ENCODE measurements at places on chromosomes 1 and 21. TPM values are rescaled to one million over a fixed set of nuclear protein-coding genes. Genes with fewer than 3 reads are reported as not detected.
A peak's percentile ranks its signal among the peaks of the same experiment; 100 is the strongest.

CFAP107 gene
- not detected for total RNA-seq

DNA sequence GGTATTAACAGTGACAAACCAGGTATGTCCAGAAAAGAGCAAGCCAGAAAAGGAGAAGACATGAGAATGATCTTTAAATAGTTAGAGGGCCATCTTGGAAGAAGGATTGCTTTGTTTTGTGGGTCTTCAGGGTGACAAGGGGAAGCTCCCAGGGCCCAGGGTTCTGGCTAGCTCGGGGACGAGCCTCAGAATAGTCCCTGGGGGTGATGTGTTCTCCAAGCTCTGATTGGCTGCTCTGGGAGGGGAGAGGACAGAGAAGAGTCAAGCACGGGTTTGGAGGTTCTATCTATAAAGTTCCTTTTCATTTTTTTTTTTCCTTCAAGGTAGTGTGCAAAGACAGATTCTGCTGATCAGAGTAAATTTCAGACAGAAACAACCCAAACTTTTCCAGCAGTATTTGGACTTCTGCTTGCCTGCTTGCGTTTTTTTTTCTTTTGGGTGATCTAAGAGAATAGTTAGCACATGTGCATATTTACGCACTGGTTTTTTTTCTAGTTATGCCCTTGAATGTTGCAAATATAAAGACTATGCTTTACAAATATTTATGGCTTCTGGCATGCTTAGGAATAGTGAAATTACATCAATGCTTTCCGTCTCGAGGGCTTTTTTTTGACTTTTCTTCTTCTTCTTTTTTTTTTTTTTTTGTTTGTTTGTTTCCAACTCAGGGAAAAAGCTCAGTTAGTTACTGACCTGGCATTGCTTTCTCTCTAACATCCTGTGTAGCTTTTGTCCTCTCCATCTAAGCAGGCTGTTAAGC, 59.7 kb downstream of the ROR1 start:
- DNase-seq = no peak
- no peak overlapping the region for H3K27ac ChIP-seq
- H3K27me3 ChIP-seq = no peaks in the 10 kb centered on the region

DNA sequence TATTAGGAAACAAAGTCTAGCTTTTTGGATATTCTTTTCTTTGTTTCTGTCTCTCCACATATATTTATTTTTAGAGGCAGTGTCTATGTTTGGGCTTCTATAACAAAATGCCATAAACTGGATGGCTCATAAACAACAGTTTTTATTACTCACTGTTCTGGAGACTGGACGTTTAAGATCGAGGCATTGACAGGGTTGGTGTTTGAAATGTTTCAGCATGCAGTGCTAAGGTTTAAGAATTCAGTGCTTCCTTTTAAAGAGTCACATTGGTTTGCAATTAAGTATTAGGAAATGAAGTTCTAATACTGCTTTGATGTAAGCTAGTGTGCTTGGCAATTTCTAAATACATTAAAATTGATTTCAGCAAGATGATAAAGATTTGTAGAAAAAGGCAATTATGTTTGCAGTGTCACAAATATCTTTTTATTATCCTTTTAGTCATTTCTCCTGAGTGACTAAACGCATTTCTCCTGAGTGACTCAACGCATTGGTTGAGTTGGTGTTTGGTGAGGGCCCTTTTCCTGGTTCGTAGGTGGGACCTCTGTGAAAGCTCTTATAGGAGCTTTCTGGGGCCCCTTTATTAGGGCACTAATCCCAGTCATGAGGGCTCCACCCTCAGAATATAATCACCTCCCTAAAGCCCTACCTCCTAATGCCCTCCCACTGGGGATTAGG, 317.0 kb downstream of the USP25 start:
- DNase-seq = no peak
- no peaks in the 10 kb centered on the region for H3K27me3 ChIP-seq
- H3K36me3 ChIP-seq = no peaks in the 10 kb centered on the region

GRCh38 chr1:213761845-213762407, 225.8 kb upstream of the PROX1 start:
- no peak overlapping the region for H3K27ac ChIP-seq
- no peaks in the 10 kb centered on the region for H3K4me1 ChIP-seq
- no peaks in the 10 kb centered on the region for H3K27me3 ChIP-seq
- H3K36me3 ChIP-seq = no peaks in the 10 kb centered on the region

- no peaks in the 10 kb centered on the region for H3K36me3 ChIP-seq
- DNase-seq = no peak
- no peak overlapping the region for H3K27ac ChIP-seq
These were observed 29.3 kb downstream of the CAMK1G start for GRCh38 chr1:209612646-209613399.

MSH4 gene
- total RNA-seq = 0.78 TPM

PLXNA2 gene
- 5.4 TPM for total RNA-seq

GRCh38 chr1:109138358-109138757, 24.4 kb downstream of the ELAPOR1 start:
- no peaks in the 10 kb centered on the region for H3K4me1 ChIP-seq
- no peak overlapping the region for H3K27ac ChIP-seq
- H3K36me3 ChIP-seq = no peaks in the 10 kb centered on the region
- no peak for DNase-seq

DNA sequence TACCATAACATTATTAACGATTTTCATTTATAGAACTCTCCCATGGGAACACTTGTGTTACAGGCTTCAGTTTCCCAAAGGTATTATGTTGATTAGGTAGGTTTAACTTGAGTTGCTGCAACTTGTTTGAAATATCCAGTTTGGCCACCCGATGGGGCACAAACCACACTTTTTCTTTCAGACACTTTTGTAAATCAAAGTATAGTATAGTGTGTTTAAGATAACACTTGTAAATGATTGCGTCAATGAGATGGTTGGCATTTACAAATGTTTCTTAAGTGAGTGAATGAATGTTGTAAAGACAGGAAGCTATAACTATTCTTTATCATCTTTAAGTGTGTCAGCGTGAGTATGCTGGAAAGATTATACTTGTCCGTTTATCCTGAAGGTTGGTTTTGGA, 4.3 kb downstream of the XPR1 start:
- H3K36me3 ChIP-seq = no peaks in the 10 kb centered on the region
- peaks cover 12% of the 10 kb centered on the region for H3K4me1 ChIP-seq

DNA sequence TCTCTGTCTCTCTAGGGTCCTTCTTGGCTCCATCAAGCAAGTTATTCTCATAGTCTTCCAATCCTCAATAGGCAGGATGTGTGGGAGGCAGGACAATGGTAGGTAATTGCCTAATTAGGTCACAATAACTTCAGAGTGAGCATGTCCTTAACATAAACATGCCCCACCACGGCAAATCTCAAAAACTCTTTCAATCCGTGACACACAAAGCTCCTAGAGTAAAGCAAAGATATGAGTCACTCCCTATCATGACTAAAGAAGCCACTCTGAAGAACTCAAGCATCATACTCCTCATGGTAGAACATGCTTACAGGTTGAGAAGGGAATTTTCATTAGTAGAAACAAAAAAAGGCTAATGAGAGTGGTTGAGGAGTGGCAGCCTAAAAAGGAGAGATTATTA, 4.9 kb downstream of the HAO2 start:
- H3K36me3 ChIP-seq = no peaks in the 10 kb centered on the region
- no peak overlapping the region for H3K4me3 ChIP-seq
- no peaks in the 10 kb centered on the region for H3K27me3 ChIP-seq
- no peak for DNase-seq

- no peaks in the 10 kb centered on the region for H3K36me3 ChIP-seq
- no peak overlapping the region for H3K27ac ChIP-seq
- no peaks in the 10 kb centered on the region for H3K27me3 ChIP-seq
- H3K4me3 ChIP-seq = no peak overlapping the region
These were observed 83.9 kb upstream of the PLPPR4 start for GRCh38 chr1:99180343-99180808.

GRCh38 chr1:201122321-201122957, 4.5 kb downstream of the ASCL5 start:
- H3K36me3 ChIP-seq = no peaks in the 10 kb centered on the region
- no peak overlapping the region for H3K4me3 ChIP-seq
- H3K27ac ChIP-seq = no peak overlapping the region
- no peak for DNase-seq
- peaks cover 5% of the 10 kb centered on the region for H3K27me3 ChIP-seq

DNA sequence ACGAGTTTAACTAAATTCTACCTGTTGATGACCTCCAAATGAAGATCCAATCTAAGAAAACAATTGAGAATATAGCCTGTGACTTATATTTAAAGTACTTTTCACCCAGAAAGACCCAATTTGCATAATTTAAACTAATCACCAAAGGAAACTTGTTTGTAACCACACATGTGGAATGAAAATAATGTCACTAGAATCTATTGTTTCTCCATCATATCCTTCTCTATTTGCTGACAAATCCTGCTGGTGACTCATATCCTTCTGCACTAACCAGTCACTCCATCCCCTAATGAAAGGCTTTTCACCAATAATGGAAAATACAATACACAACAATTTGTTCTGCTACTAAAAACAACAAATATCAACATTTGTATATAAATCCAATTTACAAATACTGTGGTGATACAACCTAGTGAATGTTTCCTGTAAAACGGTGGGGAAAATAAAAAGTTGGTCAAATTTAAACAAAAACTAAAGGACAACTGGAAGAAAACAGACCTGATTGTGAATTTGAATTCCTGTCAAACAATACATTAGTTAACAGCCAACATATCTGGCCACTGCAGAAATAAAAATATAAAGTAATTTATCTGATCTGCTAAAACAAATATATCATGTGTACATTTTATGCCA, 6.5 kb downstream of the PTP4A2 start:
- no peaks in the 10 kb centered on the region for H3K27me3 ChIP-seq
- peak overlapping the region; percentile 81 for H3K27ac ChIP-seq
- no peak for DNase-seq
- peaks cover 79% of the 10 kb centered on the region for H3K4me1 ChIP-seq
- peak overlapping the region; percentile 33 for H3K4me3 ChIP-seq

DNA sequence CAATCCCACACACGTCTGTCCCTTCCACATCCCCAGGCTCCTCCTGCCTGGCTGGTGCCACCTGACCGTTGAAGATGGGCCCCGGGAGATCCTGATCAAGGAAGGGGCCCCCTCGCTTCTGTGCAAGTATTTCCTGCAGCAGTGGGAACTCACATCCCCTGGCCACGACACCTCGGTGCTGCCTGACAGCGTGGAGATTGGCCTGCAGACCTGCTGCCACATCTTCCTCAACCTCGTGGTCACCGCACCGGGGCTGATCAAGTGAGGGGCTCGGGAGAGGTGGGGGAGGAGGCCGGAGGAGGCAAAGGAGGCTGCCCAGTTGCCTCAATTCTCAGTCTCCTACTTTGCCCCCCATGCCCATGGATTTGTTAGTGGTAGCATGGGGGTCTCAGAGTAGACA, 5.6 kb downstream of the NCDN start:
- DNase-seq = no peak
- no peak overlapping the region for H3K27ac ChIP-seq
- no peaks in the 10 kb centered on the region for H3K27me3 ChIP-seq
- no peaks in the 10 kb centered on the region for H3K4me1 ChIP-seq

DNA sequence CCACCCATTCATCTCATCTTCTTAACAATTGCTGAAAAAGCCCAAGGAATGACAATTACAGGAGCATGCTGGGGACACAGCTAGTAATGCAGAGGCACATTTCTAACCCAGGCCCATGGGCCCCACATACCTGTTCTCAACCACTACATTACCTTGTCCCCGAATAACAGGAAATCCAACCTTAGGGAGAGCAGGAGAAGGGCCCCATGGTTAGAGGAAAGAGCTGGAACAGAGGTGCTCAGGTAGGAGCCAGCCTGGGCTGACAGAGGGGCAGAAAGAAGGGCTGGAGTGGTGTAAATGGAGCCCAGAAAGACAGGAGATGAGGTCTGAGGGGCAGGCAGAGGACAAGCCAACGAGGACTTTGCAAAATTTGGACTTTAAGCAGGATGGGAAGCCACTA, 11.4 kb upstream of the S100A8 start:
- H3K27ac ChIP-seq = no peak overlapping the region
- H3K4me3 ChIP-seq = no peak overlapping the region
- no peaks in the 10 kb centered on the region for H3K27me3 ChIP-seq
- no peaks in the 10 kb centered on the region for H3K36me3 ChIP-seq

- H3K4me1 ChIP-seq = no peaks in the 10 kb centered on the region
- no peaks in the 10 kb centered on the region for H3K36me3 ChIP-seq
- DNase-seq = no peak
- no peak overlapping the region for H3K4me3 ChIP-seq
These were observed 149.5 kb downstream of the FGGY start for GRCh38 chr1:59446257-59446901.

DNA sequence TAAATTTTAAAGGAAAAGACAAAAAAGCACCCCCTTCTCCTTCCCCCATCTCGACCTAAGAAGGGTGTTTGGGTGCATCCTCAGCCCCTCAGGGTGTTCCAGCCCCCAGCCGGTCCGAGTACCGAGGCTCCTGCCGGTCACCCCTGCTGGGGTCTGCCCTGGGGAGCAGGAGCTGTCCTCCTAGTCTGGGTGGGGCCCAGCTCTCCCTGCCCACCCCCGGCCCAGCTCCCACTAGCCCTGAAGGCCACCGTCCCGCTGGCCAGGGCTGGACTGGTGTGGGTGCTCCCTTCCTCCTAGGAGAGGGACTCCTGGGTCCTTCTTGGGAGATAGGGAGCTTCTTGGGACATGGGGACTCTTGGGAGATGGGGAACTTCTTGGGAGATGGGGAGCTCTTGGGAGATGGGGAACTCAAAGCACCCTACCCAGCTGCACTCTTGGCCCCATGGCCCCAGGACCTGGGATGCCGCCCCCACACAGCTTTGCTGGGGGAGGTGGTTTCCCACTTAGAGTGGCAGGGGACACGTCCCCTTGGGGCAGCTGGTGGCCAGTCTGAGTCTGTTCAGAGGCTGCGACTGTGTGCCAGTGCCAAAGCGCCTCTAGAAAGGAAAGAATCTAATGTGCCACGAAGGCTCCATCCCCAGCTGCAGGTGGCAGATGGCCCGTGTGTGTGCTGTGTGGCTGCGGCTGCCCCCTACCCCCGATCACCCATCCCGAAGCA, 44.5 kb downstream of the MORN1 start:
- no peaks in the 10 kb centered on the region for H3K36me3 ChIP-seq
- no peaks in the 10 kb centered on the region for H3K27me3 ChIP-seq
- no peak overlapping the region for H3K4me3 ChIP-seq
- no peak for DNase-seq
- H3K27ac ChIP-seq = no peak overlapping the region
- H3K4me1 ChIP-seq = no peaks in the 10 kb centered on the region

DNA sequence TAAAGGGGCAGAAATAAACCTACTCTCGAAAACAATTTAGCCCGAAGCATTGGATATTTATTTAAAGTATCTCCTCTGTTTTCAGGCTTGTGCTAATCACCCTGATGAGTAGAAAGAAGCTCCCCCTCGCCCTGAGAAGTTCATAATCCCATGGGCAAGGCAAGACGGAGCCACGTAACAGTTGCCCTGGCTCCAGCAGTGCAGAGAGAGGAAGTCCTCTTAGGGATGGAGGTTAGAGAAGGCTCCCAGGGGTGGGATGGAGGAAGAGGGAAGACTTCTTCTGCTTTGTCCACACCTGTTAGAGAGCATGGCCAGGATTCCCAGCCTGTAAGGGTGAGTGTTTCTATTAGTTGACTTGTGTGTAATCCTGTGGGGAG, 3.4 kb upstream of the GPR25 start:
- no peak overlapping the region for H3K4me3 ChIP-seq
- H3K4me1 ChIP-seq = peaks cover 7% of the 10 kb centered on the region
- H3K36me3 ChIP-seq = no peaks in the 10 kb centered on the region
- no peaks in the 10 kb centered on the region for H3K27me3 ChIP-seq

Data from naive thymus-derived CD4-positive, alpha-beta T cell (primary cell).